Nasal cavity respiratory epithelium epithelial cell of viscerocranial mucosa (primary cell): ENCODE measurements at places on chromosomes 16 and 17. TPM values are rescaled to one million over a fixed set of nuclear protein-coding genes. Genes with fewer than 3 reads are reported as not detected.

The CD300LF gene
- not detected in 2 replicates for total RNA-seq

The EVPLL gene
- 1.4 and 2.3 TPM in 2 replicates for total RNA-seq

The ABCA10 gene
- total RNA-seq: 1.0 and 1.3 TPM in 2 replicates

The DHRS11 gene
- total RNA-seq: 7.2 and 7.7 TPM in 2 replicates

The SMIM22 gene
- 2.1 and 5.8 TPM in 2 replicates for total RNA-seq

The TBC1D3C gene
- total RNA-seq: 1.6 TPM in 1 of 2 replicates, not detected in the other

The G6PC1 gene
- not detected in 2 replicates for total RNA-seq

The MYH1 gene
- not detected in 2 replicates for total RNA-seq

The TP53TG3C gene
- not detected in 2 replicates for total RNA-seq

The KRT20 gene
- total RNA-seq: not detected in 2 replicates

The C16orf96 gene
- total RNA-seq: under 0.01 and 0.14 TPM in 2 replicates

The SLC25A11 gene
- total RNA-seq: 49.2 and 54.0 TPM in 2 replicates

The HOXB9 gene
- under 0.01 TPM in 1 of 2 replicates, not detected in the other for total RNA-seq

The ZFHX3 gene
- 3.8 and 12.4 TPM in 2 replicates for total RNA-seq

The FNDC8 gene
- not detected in 2 replicates for total RNA-seq

The KRTAP3-2 gene
- not detected in 2 replicates for total RNA-seq

The NTN3 gene
- total RNA-seq: 0.21 TPM in 1 of 2 replicates, not detected in the other

The GAST gene
- total RNA-seq: 1.0 TPM in 1 of 2 replicates, not detected in the other

The CFAP119 gene
- 0.28 and 0.68 TPM in 2 replicates for total RNA-seq

The PRSS33 gene
- not detected in 2 replicates for total RNA-seq

The KRTAP9-4 gene
- not detected in 2 replicates for total RNA-seq

The SCARF1 gene
- total RNA-seq: 0.34 and 0.43 TPM in 2 replicates

The TMEM235 gene
- total RNA-seq: not detected in 2 replicates

The TBC1D3L gene
- total RNA-seq: 2.7 and 4.3 TPM in 2 replicates

The NPIPA5 gene
- total RNA-seq: 0.21 and 2.1 TPM in 2 replicates

The TAC4 gene
- total RNA-seq: not detected in 2 replicates

The FOXN1 gene
- under 0.01 and 0.14 TPM in 2 replicates for total RNA-seq

The RNFT1 gene
- 13.6 and 16.4 TPM in 2 replicates for total RNA-seq

The CACNG3 gene
- not detected in 2 replicates for total RNA-seq

The MYCBPAP gene
- total RNA-seq: under 0.01 and 0.28 TPM in 2 replicates

The PYDC1 gene
- total RNA-seq: not detected in 2 replicates

The LRRC37A gene
- 1.4 and 3.6 TPM in 2 replicates for total RNA-seq

The HCRT gene
- not detected in 2 replicates for total RNA-seq

The NPIPB6 gene
- total RNA-seq: under 0.01 and 2.1 TPM in 2 replicates

The WNK4 gene
- under 0.01 and 0.57 TPM in 2 replicates for total RNA-seq

The IGSF6 gene
- 0.07 and 0.68 TPM in 2 replicates for total RNA-seq

The RAB26 gene
- 0.28 and 0.34 TPM in 2 replicates for total RNA-seq

The BCO1 gene
- not detected in 2 replicates for total RNA-seq

The C17orf100 gene
- total RNA-seq: 0.34 and 0.64 TPM in 2 replicates

The CHST5 gene
- total RNA-seq: not detected in 2 replicates

The ZKSCAN2 gene
- total RNA-seq: 4.4 and 4.5 TPM in 2 replicates

The TBC1D3K gene
- total RNA-seq: 0.21 TPM in 1 of 2 replicates, not detected in the other

The KCNH4 gene
- total RNA-seq: not detected in 2 replicates

The TEKT5 gene
- 0.14 and 0.34 TPM in 2 replicates for total RNA-seq
